Ovary (tissue), 10 donors: ENCODE measurements at places on chromosomes 12 and 14. TPM values are rescaled to one million over a fixed set of nuclear protein-coding genes. Genes with fewer than 3 reads are reported as not detected.

The PLXNC1 gene
- 13.0 TPM for total RNA-seq

The HOXC13 gene
- not detected for total RNA-seq

The SPTB gene
- total RNA-seq: 1.3 TPM

The DBX2 gene
- total RNA-seq: not detected

The GLIPR1L1 gene
- total RNA-seq: not detected

The OXA1L gene
- total RNA-seq: 98.6 TPM

The SPX gene
- total RNA-seq: not detected

The C12orf56 gene
- total RNA-seq: not detected

The SLC39A5 gene
- 0.84 TPM for total RNA-seq

The OR4K5 gene
- total RNA-seq: not detected

The MMP14 gene
- 221 TPM for total RNA-seq

- H3K4me3 ChIP-seq: peak overlapping the region; percentile 43
- no peaks in the 10 kb centered on the region for H3K27me3 ChIP-seq
- no peaks in the 10 kb centered on the region for H3K36me3 ChIP-seq
Observed at GRCh38 chr12:57461917-57462250, 2.3 kb downstream of the GLI1 start.

GRCh38 chr12:93060666-93061472 is 131.8 kb upstream of the EEA1 start:
- DNase-seq: peak; percentile 33
- no peak overlapping the region for H3K27ac ChIP-seq
- H3K4me1 ChIP-seq: peaks cover 13% of the 10 kb centered on the region
- no peak overlapping the region for H3K4me3 ChIP-seq
- H3K27me3 ChIP-seq: no peaks in the 10 kb centered on the region

GRCh38 chr12:12599750-12600643 is 11.7 kb upstream of the CREBL2 start:
- H3K4me1 ChIP-seq: no peaks in the 10 kb centered on the region
- H3K4me3 ChIP-seq: no peak overlapping the region
- no peaks in the 10 kb centered on the region for H3K27me3 ChIP-seq
- DNase-seq: no peak
- no peak overlapping the region for H3K27ac ChIP-seq
- H3K36me3 ChIP-seq: no peaks in the 10 kb centered on the region

DNA sequence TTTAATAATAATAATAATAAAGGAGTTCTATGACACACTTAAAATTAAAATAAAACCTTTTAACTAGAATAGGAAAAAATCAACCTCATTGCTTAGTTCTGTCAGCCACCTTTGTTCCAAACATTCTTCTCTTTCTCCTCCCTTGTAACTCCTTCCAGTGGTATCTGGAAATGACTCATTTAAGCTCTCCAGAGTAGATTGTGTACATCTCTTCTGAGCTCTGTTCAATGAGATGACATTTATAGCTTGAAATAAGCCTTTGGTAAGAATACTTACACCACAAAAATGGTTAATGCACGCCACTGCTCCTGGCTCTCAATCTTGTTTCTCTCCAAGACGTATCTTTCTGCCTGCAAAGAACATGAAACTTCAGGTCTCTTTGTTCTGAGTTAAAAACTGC is 70.3 kb downstream of the STAB2 start:
- H3K27ac ChIP-seq: no peak overlapping the region
- no peaks in the 10 kb centered on the region for H3K4me1 ChIP-seq
- no peaks in the 10 kb centered on the region for H3K27me3 ChIP-seq
- H3K36me3 ChIP-seq: no peaks in the 10 kb centered on the region
- no peak overlapping the region for H3K4me3 ChIP-seq

DNA sequence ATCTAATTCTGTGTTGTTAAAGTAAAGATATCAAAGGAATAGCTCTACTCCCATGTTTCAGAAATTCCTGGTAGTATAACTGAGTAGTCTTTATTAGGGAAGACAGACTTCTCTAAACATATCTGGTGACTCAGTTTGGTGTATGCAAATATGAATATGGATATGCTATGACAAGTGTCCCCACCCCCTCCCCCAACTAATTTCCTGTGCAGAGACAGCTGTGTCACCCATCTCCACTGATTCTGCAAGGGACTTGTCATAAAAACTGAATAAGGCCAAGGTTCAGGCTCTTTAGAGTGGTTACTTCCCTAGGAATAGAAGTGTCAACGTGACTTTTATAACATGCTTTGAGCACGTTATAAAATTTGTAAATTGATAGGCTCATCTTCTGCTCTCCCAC is 429.1 kb downstream of the DAD1 start:
- no peak overlapping the region for H3K4me3 ChIP-seq
- no peak overlapping the region for H3K27ac ChIP-seq
- no peak for DNase-seq
- H3K27me3 ChIP-seq: no peaks in the 10 kb centered on the region
- H3K36me3 ChIP-seq: no peaks in the 10 kb centered on the region
- no peaks in the 10 kb centered on the region for H3K4me1 ChIP-seq

DNA sequence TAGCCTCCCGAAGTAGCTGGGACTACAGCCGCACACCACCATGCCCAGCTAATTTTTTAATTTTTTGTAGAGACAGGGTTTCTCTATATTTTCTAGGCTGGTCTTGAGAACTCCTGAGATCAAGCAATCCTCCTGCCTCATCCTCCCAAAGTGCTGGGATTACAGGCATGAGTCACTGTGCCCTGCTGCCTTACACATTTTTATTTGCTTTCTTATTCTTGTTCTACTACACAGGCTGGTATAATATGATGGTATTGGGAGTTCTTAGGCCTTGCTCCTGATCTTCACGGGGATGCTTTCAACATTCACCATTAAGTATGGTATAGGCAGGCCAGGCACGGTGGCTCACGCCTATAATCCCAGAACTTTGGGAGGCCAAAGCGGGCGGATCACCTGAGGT is 21.2 kb downstream of the DGLUCY start:
- no peaks in the 10 kb centered on the region for H3K27me3 ChIP-seq
- no peaks in the 10 kb centered on the region for H3K4me1 ChIP-seq
- H3K4me3 ChIP-seq: no peak overlapping the region
- no peaks in the 10 kb centered on the region for H3K36me3 ChIP-seq
- no peak overlapping the region for H3K27ac ChIP-seq
- DNase-seq: no peak

- peaks cover 23% of the 10 kb centered on the region for H3K4me1 ChIP-seq
- no peak for DNase-seq
- no peaks in the 10 kb centered on the region for H3K36me3 ChIP-seq
Observed at GRCh38 chr12:11832093-11832492, 182.6 kb downstream of the ETV6 start.

- no peak overlapping the region for H3K4me3 ChIP-seq
- H3K27ac ChIP-seq: no peak overlapping the region
- no peaks in the 10 kb centered on the region for H3K27me3 ChIP-seq
- DNase-seq: no peak
Observed at GRCh38 chr12:65755596-65755978, 68.7 kb upstream of the HMGA2 start.

- no peak overlapping the region for H3K4me3 ChIP-seq
- no peaks in the 10 kb centered on the region for H3K27me3 ChIP-seq
- no peaks in the 10 kb centered on the region for H3K4me1 ChIP-seq
Observed at GRCh38 chr12:104378427-104378826, 74.9 kb downstream of the EID3 start.

GRCh38 chr12:101521136-101521535 is 46.0 kb downstream of the SPIC start:
- H3K4me3 ChIP-seq: no peak overlapping the region
- DNase-seq: no peak
- H3K4me1 ChIP-seq: no peaks in the 10 kb centered on the region
- H3K27ac ChIP-seq: no peak overlapping the region

- no peak overlapping the region for H3K27ac ChIP-seq
- H3K4me3 ChIP-seq: no peak overlapping the region
- no peaks in the 10 kb centered on the region for H3K36me3 ChIP-seq
- no peaks in the 10 kb centered on the region for H3K27me3 ChIP-seq
Observed at GRCh38 chr12:93908846-93909567, 231.8 kb downstream of the CRADD start.

- H3K4me1 ChIP-seq: peaks cover 10% of the 10 kb centered on the region
- H3K27me3 ChIP-seq: no peaks in the 10 kb centered on the region
- no peaks in the 10 kb centered on the region for H3K36me3 ChIP-seq
- DNase-seq: no peak
- no peak overlapping the region for H3K27ac ChIP-seq
Observed at GRCh38 chr12:122001466-122002209, 20.0 kb upstream of the BCL7A start.

DNA sequence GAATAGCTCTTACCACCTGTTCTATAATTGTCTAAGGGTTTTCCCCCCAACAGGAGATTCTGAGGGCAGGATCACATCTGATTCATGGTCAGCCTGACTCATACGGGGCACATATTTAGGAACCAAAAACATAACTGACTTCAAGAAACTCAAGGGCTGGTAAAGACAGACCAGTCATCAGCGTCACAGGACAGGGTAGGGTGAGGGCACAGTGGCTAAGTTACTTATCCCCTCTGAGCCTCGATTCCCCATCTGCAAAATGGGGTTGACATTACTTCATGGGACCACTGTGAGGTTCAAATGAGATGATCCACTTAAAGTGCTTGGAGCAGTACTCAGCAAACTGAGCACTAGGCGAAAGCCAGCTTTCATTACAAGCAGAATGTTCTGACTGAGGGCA is 606 bp downstream of the CINP start:
- no peak for DNase-seq
- H3K27me3 ChIP-seq: no peaks in the 10 kb centered on the region
- no peaks in the 10 kb centered on the region for H3K36me3 ChIP-seq
- H3K27ac ChIP-seq: peak overlapping the region; percentile 82
- peak overlapping the region; percentile 94 for H3K4me3 ChIP-seq
- peaks cover 8% of the 10 kb centered on the region for H3K4me1 ChIP-seq

DNA sequence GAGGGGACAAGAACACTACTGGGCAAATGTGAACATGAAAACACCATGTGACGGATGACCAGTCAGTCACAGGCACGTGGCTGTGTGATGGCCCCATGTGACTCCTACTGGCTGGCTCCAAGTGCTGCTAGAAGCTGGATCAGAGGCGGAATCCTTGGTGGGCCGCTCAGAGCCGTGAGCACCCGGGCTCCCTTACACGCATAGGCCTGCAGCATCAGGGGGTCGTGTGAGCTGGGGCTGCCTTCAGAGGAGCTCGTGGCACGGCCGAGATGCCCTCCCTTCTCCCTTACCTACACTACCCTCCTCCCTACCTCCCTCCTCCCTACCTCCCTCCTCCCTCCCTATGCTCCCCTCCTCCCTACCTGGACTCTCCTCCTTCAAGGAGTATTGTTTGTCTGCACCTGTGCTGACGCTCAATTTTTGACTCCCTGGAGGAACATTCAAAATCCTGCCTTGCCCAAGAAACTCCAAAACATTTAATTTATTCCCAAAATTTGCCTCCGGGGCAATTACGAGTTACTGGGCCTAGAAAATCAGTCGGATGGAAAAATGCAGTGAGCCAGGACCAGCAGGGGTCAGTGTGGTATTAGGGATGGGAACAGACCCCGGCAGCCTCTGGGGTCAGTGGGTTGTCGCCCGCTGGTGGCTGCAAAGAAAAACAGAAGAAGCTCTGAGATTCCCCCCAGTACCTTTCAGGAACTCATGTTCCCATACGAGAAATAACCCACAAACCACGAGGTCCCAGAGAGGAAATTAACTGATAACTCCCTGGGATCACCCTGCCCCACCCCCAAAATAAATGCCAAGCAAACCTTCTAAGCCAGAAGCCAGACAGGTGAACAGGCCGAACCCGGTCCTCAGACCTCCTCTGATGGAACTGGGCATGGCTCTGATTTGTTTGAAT is 61.3 kb downstream of the C14orf132 start:
- DNase-seq: peak; percentile 49
- no peaks in the 10 kb centered on the region for H3K36me3 ChIP-seq
- H3K4me3 ChIP-seq: no peak overlapping the region
- H3K27me3 ChIP-seq: no peaks in the 10 kb centered on the region
- H3K27ac ChIP-seq: no peak overlapping the region

DNA sequence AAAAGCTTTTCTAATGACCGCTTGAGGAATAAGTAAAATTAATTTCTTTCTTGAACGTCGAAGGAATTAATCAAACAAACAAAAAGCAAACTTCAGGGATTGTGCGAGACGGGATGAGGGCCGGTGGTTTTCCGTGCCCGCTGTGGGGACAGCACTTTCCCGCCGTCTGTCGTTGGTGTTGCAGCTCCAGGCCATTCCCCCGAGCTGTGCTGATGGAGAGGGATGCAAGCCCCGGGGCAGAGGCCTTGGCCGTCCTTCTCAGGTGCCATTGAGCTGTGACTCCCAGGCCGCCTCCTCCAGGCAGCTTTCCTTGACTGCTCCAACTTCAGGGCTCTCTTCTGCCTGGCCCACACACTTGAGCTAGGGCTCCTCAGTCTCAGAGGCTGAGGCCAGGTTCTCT is 109.0 kb upstream of the C14orf180 start:
- no peaks in the 10 kb centered on the region for H3K27me3 ChIP-seq
- H3K4me1 ChIP-seq: no peaks in the 10 kb centered on the region
- no peak overlapping the region for H3K4me3 ChIP-seq
- no peaks in the 10 kb centered on the region for H3K36me3 ChIP-seq
- no peak for DNase-seq
- no peak overlapping the region for H3K27ac ChIP-seq

GRCh38 chr12:75953312-75953906 is 78.2 kb downstream of the PHLDA1 start:
- H3K4me3 ChIP-seq: no peak overlapping the region
- no peaks in the 10 kb centered on the region for H3K36me3 ChIP-seq
- DNase-seq: peak; percentile 27
- peaks cover 9% of the 10 kb centered on the region for H3K4me1 ChIP-seq
- no peaks in the 10 kb centered on the region for H3K27me3 ChIP-seq

- no peaks in the 10 kb centered on the region for H3K36me3 ChIP-seq
- no peak for DNase-seq
- H3K27me3 ChIP-seq: no peaks in the 10 kb centered on the region
- H3K4me3 ChIP-seq: no peak overlapping the region
- H3K4me1 ChIP-seq: peaks cover 2% of the 10 kb centered on the region
- no peak overlapping the region for H3K27ac ChIP-seq
Observed at GRCh38 chr14:70919774-70920173, 12.5 kb downstream of the PCNX1 start.

GRCh38 chr14:74364271-74364880 is 16.1 kb downstream of the VRTN start:
- no peaks in the 10 kb centered on the region for H3K4me1 ChIP-seq
- no peak overlapping the region for H3K27ac ChIP-seq
- no peak for DNase-seq

- no peak overlapping the region for H3K27ac ChIP-seq
- no peaks in the 10 kb centered on the region for H3K27me3 ChIP-seq
- no peaks in the 10 kb centered on the region for H3K4me1 ChIP-seq
Observed at GRCh38 chr14:71206766-71207371, 299.6 kb downstream of the PCNX1 start.

DNA sequence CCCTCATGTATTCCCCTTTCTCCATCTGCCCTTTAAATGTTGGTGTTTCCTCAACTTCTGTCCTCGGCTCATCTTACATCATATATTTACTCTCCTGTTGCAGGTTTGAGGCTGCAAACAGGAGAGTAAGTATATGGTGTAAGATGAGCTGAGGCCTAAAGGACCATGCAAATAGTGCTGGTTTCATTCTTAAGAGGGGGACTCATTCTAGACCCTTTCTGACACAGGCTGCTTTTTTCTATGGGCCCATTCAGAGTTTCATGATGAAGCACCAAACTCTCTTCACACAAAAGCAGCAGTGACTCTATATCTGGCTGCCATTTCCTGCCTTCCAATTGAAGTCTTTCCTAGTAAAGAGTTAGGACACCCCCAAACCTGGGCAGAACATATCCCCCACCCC is 218.5 kb downstream of the PHLDA1 start:
- no peak overlapping the region for H3K27ac ChIP-seq
- no peak for DNase-seq
- H3K27me3 ChIP-seq: no peaks in the 10 kb centered on the region
- H3K4me1 ChIP-seq: peaks cover 2% of the 10 kb centered on the region
- H3K4me3 ChIP-seq: no peak overlapping the region
